CD14-positive monocyte (primary cell): ENCODE measurements at places on chromosomes 7 and 10.

GRCh38 chr10:50044941-50045664 is 22.7 kb upstream of the WASHC2A start:
- DNase-seq, result no peak

DNA sequence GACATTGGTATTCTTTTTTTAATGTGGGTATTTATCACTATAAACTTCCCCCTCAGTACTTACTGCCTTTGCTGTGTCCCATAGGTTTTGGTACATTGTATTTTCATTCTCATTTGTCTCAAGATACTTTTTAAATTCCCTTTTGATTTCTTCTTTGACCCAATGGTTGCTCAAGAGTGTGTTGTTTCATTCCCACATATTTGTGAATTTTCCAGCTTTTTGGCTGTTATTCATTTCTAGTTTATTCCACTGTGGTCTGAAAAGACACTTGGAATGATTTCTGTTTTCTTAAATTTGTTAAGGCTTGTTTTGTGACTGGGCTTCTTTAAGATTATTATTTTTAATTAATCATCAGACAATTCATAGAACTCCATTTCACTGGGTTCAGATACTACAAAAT is 105.0 kb downstream of the EPC1 start:
- no peak for DNase-seq

DNA sequence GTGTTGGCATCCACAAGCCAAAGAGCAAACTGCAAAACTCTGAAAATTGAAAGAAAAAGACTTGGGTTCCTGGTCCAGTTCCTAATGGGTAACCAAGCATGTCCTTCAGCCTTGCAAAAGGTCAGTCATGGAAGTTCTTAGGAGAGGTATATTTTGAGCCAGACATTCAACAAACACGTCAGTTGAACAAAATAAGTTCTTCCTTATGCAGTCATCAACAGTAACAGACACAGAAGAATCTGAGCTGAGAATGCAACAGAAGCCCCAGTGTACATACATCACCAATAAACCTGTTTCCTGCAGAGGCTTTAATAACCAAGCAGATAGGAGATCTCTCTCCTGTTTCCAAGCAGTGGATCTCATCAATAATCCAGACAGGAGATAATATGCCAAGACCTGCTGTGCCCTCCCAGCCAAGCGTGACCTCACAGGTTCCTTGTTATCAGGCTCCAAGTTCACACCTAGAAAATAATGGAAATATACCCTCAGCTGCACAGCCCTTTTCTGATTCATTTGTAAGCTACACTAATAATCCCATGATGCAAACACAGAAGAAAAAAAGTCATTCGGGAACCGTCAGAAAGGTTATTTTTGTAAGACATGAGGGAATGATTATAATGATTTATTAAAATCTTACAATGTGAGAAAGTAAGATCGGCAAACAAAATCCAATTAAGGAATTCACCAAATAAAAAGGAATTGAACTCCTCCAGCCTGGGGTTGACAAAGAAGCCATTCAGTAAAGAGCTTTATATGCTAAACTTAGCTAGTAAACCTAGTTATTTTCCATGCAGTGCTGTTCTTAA is 90.7 kb downstream of the DGKI start:
- no peak for DNase-seq

- DNase-seq, result no peak
Measured at GRCh38 chr10:86349474-86349873, 17.1 kb downstream of the GRID1 start.

GRCh38 chr10:113736576-113736975 is 14.9 kb upstream of the PLEKHS1 start:
- no peak for DNase-seq

DNA sequence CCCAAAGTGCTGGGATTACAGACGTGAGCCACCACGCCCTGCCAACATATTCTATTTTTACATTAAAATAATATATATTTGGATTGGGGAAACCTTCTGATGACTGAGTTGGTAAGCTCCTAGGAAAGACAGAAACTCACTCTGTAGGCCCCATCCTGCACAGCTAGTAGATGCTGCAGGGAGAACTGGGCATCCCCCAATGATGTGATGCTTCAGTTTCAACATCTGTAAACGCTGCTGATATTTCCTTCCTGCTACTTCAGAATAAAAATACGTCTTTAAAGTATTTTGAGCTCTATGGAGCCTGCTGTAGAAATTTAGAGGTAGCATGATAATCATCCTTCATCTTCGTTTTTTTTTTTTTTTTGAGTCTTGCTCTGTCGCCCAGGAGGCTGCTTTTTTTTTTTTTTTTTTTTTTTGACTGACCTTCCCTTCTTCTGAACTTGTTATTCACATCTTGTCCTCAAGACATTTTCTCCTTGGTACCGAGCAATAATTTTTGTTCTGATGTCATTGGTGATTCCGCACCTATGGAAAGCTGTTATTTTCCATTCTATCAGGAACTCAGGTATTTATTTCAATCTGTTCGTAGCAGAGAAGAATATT is 21.8 kb upstream of the INPP5F start:
- DNase-seq, result peak; percentile 44

GRCh38 chr10:132542086-132542775 is 4.6 kb downstream of the INPP5A start:
- no peak for DNase-seq

GRCh38 chr10:123561141-123561440 is 105.1 kb upstream of the GPR26 start:
- DNase-seq, result no peak

DNA sequence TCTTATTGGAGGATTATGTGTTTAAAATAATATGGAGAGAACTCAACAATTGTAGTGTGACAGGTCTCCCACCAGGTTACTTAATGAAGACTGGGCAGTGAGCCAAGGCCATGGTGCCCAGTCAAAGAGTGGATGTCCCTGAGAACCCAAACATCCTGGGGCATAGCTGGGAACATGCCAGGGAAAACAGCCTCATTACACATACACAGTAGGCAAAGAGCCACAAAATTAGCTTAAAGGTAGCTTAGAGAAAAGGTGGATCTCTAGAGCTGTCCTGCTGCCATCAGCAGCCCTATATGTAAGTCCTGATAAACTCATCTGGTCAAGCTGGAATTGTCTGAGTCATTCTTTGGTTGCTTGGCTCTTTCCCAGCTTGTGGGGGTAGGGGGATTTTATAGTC is 287.8 kb downstream of the PHF14 start:
- DNase-seq, result no peak
